ENCODE measurements at places on chromosomes 1 and 21.

DNA sequence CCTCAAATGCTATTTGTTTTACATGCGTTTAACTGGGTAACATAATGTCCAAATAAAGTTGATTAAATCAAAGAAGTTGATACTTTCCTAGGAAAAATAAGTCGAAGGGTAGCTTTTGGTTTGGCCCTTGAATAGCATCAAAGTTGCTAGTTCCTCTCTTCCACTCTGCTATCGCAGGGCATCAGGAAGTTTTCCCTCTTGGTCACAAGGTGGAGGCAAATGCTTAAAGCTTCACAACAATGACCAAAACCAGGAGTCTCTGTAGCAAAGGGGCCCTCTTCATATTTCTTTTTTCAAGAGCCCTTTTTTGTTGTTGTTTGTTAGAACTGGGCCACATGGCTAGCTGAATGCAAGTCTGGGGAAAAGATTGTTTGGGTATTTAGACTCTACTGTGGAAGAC is 668.4 kb downstream of the KCNT2 start:
- no peak for DNase-seq

DNA sequence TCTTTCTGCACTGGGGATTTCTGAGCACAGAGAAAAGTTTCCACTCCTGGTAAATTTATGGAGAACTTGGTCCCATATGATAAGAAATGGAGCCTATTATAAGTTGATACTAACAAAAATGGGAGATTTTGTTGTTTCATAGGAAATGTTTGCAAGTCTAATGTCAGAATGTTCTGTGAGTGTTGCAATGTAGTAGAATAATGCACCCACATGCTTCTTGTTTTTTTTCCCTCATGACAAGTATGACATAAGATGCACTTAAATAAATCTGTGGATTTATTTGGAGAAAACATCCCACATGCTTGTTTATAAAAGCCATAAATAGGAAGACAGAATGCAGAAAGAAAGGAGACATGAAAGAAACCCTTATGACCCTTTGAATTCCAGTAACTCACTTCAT is 50.8 kb upstream of the KCNJ6 start:
- DNase-seq = no peak

DNA sequence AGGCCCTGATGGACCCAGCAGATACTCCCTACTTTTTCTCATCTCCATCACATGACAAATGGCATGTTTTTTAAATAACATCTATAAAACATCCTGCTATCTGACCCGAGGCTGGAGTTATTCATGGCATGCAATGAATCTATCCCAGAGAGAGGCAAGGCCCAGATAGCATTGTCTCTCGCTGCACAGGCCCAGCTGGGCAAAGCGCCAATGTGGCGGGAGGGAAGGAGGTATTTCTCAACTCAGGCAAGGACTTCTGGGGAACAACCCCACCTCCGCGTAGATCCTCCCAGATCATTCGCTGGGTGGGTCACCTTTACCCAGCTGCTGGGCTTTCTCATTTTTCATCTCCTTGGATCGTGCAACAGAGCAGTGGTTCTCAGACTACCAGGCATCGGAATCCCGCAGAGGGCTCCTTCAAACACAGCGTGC is 59.8 kb downstream of the ERG start:
- DNase-seq = no peak

DNA sequence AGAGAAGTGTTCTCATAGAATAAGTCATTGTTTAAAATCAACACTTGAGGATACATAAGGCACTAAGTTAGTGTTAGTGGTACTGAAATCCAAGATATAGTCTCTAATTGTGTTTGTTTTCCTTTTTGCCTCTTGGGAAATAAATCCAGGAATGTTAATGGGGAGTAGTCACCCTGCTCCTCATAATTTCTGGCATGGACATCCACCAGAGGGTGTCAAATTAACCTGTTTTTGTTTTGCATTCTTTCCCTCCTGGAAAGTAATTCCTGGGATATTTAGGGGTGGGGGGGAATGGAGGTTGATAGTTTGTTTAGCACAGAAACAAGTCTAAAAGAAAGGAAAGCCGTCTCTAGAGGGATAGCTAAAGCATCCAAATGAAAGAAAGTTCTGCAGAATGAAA is 87.8 kb upstream of the MAP1LC3C start:
- DNase-seq = no peak

DNA sequence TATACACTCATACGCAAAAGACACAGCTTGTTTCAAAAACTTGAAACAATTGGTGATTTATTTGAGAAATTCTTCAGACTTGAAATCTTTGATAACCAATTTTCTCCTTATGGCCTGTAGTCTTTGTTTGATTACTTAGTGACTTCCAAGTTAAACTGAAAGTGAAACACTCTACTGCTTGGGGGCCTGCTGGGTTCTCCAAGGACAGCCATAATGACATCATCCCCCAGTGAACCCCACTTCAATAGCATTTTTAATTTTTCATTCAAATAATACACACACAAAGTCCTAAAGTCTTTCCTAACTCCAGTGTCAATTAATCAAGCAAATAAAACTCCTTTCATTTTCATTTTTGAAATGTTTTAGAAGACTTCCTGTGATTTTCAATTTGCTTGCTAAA is 59.2 kb downstream of the KRTAP19-8 start:
- no peak for DNase-seq

GRCh38 chr1:3653286-3653618 is 936 bp downstream of the TP73 start:
- DNase-seq = no peak

DNA sequence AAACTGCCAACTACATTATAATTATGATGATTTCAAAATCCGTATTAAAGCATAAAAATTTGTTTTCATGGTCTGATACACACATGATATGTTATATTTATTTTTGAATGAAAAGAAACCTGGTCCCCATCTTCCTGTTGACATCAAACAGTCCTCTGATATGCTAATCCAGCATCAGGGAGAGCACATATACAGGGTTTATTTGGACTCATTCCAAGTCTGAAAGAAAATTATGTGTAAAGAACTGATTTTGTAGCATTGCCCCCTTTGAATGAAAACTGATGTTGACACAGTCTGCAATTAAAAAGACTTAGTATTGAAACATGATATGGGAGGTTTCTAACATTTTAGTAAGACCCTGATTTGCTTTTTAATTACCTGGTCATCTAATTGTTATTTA is 119.4 kb downstream of the NEK7 start:
- no peak for DNase-seq

- no peak for DNase-seq
These were observed 83.1 kb upstream of the C1orf174 start for GRCh38 chr1:3983181-3983580.

Data from right forelimb (tissue), 1 donor.